ENCODE measurements at places on chromosomes 6 and 20.

DNA sequence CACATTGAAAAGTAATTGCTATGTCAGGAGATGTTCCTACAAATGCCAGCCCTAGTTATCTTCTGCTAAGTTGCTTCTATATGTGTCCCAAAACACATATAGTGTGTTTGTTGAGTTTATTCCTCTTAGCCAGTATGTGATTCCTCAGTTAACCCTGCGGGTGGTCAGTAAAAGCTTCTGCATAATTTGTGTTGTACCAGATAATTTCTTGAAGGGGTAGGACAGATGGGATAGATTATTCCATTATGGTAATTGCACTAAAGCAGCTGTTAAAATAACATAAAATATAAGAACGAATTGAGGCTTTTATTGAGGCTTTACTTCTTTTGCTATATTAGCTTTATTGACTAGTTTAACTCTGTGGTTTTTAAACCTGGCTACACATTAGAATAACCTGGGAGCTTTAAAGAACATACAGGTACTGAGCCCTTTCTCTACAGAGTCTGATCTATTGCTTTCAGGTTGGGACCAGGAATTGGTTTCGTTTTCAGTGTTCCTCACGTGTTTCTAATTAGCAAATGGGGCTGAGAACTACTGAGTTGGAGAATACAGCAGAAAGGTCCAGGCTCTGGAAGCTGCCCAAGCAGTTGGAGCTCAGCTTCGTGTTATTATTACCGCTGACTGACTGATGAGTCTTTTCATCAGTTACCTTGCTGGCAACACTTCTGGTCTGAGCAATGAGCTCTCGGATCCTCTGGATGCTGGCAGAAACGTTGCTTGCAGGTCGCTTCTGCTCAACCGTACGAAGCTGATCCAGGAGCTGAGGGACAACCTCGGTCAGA lies 56.9 kb downstream of the FAM229B start:
- no peak for DNase-seq

DNA sequence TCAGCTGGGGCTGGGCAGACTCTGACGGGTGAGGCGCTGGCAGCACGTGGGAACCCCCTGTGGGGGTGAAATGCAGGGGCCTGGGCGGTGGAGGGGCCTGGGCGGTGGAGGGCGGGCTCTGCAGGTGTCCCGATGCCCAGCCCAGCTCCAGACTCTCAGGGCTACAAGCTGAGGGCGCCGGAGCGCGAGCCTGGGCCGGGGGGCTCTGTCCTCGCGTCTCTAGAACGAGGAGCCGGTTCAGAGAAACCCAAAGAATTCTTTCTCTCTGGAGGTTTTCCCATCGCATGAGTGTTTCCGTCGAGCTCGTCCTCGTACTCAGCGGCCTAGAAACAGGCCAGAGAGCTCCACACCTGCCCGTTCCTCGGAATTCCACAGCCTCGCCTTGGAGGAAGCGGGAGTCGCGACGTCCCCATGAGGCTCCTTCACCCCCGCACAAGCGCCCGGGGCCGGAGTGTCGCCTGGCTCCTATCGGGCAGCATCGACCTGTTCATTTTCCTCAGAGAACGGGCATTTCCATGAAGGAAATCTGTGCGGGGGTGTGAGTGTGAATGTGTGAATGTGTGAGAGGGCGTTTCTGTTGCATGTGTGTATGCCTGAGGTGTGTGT lies 76.9 kb downstream of the SMOC2 start:
- DNase-seq = no peak

DNA sequence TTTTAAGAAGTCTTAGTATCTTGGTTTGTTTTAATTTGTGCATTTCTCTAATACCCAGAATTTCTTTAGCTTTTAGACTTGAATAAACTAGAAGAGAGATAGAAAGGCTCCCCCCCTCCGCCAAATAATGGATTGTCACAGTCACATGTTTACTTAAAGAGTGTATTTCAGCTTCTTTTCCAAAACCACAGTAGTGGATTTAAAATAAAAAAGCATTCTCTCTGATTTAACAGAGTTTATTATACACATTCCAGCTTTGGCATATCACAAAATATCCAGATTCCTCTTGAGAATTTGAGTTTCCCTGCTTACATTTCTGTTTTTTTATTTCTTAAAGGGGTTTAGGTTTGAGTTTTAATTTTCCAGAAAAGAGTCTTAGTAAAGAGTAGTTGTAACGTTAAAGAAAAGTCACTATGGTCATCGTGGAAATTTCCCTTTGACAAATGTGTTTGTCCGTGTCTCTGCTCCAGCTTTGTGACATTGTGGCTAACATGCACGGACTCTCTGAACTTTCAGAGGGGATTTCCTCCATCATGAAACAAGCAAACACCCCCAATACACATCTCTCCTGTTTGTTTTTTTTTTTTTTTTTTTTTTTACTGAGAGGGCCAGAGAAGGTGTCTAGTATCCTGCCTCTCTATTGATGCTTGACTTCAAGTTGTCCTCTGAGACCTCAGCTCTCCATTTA lies 113.5 kb upstream of the SUPT3H start:
- DNase-seq = no peak

- DNase-seq = no peak
Measured at GRCh38 chr6:114712129-114712662, 369.4 kb upstream of the HS3ST5 start.

DNA sequence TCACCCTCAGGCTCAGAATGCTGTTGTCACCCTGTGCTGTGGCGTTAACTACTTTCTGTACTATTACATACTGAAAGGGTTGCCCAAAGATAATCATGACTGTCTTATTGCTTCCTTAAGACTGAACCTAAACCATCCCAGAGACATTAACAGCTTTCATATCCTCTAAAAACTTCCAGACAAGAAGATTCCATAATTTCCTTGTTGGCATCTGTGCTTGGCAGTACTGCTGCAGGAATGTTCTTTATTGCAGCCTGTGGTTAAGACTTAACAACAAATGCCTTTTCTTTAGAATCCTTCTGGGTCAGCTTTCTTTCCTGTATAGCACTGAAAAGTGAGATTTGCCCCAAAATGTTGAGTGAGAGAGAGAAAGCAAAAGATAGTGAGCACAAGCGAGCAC lies 109.7 kb downstream of the GJA10 start:
- no peak for DNase-seq

- no peak for DNase-seq
Measured at GRCh38 chr6:24699521-24700359, 19.2 kb downstream of the C6orf62 start.

GRCh38 chr6:8642131-8642530 lies 206.8 kb upstream of the SLC35B3 start:
- DNase-seq = no peak

- no peak for DNase-seq
Measured at GRCh38 chr6:142706210-142706609, 238.8 kb downstream of the HIVEP2 start.

- no peak for DNase-seq
Measured at GRCh38 chr20:33660035-33660684, 2.0 kb upstream of the C20orf144 start.

- DNase-seq = no peak
Measured at GRCh38 chr6:149766156-149766769, 16.7 kb downstream of the PCMT1 start.

GRCh38 chr6:33634161-33634727 lies 13.1 kb downstream of the ITPR3 start:
- no peak for DNase-seq

GRCh38 chr6:137903933-137904821 lies 37.1 kb downstream of the TNFAIP3 start:
- DNase-seq = no peak

DNA sequence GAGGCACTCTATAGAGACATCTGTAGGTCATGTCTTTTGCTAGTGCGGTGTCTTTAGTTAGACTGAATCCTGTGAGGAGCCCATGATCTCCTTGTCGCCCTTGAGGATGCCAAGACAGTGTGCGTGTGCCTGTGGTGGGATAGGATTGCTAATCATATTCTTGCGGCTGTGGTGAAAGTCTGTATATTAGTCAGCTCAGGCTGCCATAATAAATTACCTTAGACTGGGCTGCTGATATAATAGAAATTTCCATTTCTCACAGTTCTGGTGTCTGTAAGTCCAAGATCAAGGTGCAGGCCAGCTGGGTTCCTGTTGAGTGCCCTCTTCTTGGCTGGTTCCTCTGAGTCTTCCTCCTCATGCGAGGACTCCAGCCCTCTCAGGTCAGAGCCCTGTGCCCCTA lies 141.2 kb downstream of the JARID2 start:
- DNase-seq = no peak

- no peak for DNase-seq
Measured at GRCh38 chr6:20370801-20371200, 30.9 kb upstream of the E2F3 start.

DNA sequence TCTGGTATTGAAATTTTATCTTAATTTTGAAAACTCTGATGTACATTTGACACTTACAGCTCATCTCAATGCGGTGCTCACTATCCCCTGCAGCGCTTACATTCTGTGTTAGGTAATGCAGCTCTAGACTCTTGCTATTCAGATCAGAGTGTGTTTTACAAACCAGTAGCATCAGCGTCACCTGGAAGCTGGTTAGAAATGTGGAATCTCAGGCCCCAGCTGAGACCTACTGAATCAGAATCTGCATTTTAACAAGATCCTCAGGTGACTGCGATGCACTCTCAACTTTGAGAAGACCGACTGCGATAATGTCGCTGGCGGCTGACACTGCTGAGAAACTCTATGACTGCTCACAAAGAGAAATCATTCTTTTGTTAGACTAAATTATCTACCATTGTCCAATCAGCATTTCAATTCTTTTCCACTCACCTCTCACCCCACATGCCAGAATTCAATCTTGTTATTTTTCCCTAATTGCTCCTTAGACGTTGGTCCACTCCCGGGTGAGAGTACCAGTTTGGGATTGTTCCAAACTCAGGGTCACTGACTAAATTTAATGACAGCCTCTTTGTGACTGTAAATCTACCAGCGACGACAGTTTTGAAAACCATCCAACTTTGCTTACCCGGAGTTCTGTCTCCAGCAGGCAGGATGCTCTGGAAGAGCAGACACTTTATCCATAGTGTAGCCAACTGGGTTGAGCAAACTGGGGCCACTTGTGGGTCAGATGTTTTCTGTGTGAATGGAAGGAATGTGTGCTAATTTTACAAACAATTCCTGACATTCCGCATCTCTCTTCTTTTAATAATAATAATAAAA lies 140.1 kb upstream of the BTBD3 start:
- no peak for DNase-seq

DNA sequence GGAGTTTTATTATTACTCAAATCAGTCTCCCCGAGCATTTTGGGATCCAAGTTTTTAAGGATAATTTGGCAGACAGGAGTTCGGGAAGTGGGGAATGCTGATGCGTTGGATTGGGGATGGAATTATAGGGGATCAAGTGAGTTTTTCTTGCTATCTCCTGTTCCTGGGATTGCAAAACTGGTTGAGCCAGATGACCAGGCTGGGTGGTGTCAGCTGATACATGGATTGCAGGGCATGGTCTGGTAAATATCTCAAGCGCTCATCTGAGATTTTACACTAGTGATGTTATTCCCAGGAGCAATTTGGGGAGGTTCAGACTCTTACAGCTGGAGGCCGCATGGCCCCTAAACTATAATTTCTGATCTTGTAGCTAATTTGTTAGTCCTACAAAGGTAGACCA lies 54.7 kb downstream of the ENPP1 start:
- DNase-seq = no peak

GRCh38 chr6:143200167-143200770 lies 139.6 kb downstream of the AIG1 start:
- no peak for DNase-seq

GRCh38 chr6:167472148-167472547 lies 147.3 kb downstream of the TTLL2 start:
- no peak for DNase-seq

DNA sequence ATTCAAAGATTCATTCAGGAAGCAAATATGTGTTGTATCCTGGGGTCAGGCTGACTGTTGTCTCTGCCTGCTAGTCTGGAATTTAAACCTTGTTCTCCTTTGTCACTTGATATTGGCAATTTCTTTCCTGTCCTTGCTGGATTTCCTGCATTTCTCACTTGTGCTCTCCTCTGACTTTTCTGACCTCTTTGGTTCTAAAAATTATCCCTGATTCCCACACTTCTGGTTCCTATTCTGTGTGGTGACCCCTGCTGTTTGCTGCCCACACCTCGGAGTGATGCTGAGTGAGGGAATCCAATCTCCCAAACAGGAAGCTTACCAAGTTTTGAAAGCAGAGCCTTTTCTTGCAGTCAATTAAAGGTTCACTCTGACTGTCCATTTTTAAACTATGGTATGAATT lies 345.3 kb downstream of the CDKAL1 start:
- DNase-seq = no peak

DNA sequence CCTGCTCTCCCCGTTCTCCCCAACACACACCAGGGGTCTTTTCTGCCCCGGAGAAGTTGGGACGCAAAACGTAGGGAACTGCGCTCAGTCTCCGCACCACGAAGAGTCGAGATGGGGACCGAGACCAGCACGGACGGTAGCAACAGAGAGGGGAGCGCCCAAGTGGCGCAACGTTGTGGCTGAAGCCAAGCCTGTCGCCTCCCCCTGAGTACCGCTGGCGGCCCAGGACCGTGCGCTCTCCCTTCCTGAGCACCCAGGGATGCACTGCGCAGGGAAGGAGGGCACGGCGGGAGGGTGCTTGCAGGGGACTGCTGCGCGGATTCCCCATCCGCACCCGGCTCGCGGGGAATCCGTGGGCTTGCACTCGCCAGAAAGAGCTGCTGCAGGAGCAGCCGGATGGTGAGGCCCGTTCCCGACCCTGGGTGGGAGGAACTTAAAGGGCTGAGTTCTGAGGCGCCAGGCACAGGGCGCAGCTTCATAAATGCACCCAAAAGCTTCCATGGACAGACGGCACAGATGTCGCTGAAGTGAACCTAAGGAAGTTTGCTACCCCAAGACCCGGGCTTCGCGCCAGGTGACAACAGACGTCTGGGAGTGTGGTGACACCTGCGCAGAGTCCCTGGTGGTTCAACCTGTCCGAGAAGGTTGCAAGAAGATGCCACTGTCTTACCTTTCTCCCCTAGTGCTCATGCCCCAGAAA lies 178.7 kb downstream of the TBXT start:
- DNase-seq = no peak

Data from stimulated activated CD8-positive, alpha-beta memory T cell treated with anti-CD3 and anti-CD28 coated beads, Interleukin-7, amount 100 ng/mL, for 1 hour (primary cell).